ENCODE measurements at places on chromosomes 7 and 10. TPM values are rescaled to one million over a fixed set of nuclear protein-coding genes. Genes with fewer than 3 reads are reported as not detected.
A peak's percentile ranks its signal among the peaks of the same experiment; 100 is the strongest.

GRCh38 chr7:135825406-135825805, 76.8 kb upstream of the FAM180A start:
- no peak overlapping the region for H3K27ac ChIP-seq
- H3K36me3 ChIP-seq = no peaks in the 10 kb centered on the region
- peaks cover 10% of the 10 kb centered on the region for H3K4me1 ChIP-seq
- H3K4me3 ChIP-seq = no peak overlapping the region

DNA sequence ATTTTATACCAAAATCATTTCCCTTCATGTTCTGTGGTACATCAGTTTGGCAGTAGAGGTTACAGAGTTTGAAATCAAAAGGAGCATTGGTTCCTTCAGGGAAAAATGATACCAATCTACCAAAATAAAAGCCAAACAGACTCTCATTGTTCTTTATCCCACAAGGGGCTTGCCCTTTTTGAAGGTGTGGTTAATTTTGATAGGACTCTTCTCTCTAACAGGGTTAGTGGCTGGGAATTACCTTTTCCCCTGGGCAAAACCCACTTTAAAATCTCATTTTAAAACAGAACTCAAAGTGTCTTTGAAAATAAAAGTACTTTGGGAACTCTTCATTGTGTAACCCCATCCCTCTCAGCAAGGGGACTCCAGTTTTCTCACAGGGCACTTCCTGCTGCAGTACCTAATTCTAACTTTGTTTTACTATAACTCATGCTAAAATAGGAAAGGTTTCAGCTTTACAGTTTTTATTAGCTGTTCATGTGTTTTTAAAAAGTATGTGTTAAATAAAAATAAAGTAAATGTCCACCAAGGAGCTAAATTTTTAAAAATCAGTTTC, 30.6 kb downstream of the SMNDC1 start:
- no peak overlapping the region for H3K4me3 ChIP-seq
- no peaks in the 10 kb centered on the region for H3K36me3 ChIP-seq
- peaks cover 26% of the 10 kb centered on the region for H3K4me1 ChIP-seq
- peaks cover 37% of the 10 kb centered on the region for H3K27me3 ChIP-seq

DNA sequence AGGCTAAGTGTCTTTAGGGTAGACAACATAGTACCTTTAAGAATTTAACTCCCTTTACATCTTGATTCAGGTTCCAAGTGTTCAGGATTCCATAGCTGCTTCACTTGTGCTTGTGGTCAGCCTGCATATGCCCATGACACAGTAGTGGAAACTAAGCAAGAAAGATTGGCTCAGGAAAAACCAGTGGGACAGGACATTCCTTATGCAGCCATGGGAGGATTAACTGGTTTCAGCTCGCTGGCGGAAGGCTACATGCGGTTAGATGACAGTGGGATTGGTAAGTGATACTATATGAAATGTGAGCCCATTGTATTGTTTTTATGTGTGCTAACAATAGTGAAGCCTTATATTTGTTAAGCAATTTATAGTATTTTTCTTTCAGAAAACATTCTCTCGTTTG, 11.3 kb downstream of the FAM221A start:
- H3K4me1 ChIP-seq = no peaks in the 10 kb centered on the region
- H3K4me3 ChIP-seq = no peak overlapping the region
- H3K36me3 ChIP-seq = no peaks in the 10 kb centered on the region
- DNase-seq = no peak
- H3K27ac ChIP-seq = no peak overlapping the region

DNA sequence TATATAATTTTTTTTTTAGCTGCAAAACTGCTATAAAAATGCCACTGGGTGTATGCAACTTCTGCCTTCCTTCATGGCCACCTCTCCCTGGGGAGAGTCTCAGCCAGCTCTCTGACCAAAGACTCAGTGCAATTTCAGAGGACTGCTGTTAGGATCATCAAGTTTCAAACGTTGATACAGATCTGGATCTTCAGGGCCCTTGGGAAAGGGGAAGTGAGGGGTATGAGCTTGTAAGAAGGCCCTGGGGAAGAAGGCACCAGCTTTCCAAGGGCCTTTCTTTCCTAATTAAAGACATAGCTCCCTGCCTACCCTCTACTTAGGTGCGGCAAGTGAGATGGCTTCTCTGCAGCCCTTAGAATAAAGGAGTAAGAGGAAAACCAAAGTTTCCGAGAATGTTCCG, 130.4 kb downstream of the CUL2 start:
- no peaks in the 10 kb centered on the region for H3K4me1 ChIP-seq
- H3K27ac ChIP-seq = no peak overlapping the region
- H3K4me3 ChIP-seq = no peak overlapping the region
- peaks cover 2% of the 10 kb centered on the region for H3K27me3 ChIP-seq
- no peak for DNase-seq
- H3K36me3 ChIP-seq = no peaks in the 10 kb centered on the region

DNA sequence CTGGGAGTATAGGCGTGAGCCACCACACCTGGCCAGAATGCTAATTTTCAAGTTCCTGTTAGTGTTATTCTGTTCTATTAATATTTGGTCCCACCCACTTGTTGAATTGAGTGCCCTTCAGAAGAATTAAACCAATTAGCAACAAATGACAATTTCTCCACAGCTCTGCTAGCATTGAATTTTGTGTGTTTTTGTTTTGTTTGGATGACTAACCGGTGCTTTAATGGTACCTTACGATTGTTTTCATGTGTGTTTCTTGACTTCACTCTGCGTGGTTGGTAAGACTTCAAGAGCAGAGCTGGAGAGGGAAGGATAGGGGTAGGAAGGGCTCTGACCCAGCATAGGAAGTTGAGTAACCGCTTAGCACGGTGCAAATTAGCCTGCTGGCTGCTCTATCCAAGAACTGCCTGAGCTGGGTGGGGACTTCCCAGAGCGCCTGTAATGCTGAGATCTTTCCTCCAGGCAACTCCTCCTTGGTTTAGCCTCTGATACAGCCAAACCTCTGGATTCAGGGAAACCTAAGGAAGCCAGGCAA, 4.6 kb downstream of the ARPC1B start:
- H3K4me3 ChIP-seq = peak overlapping the region; percentile 85
- no peaks in the 10 kb centered on the region for H3K27me3 ChIP-seq
- DNase-seq = peak; percentile 79
- peaks cover 38% of the 10 kb centered on the region for H3K4me1 ChIP-seq

DNA sequence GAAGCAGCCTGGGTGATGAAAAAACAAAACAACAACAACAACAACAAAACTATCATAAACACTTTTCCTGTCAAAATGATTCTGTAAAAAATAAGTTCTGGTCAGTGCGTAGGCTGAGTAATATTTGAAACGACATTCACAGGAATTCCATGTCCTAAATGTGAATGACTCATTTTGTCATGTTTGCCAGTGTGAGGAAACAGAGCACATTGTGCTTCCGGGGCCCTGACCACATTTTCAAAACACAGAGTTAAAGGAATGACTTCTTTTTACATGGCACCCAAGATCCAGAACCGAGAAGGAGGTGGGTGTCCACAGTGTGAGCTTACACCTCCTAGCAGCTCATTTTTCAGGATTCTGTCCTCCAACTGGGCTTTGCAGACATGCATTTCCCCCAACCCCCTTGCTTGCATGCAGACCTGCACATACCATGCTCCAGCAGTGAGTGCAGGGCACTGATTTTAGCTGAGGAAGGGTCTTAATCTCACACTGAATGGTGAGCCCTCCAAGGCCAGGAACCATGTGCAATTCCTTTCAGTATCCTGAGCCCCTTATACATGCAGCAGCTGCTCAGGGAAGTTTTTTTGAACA, 3.0 kb downstream of the CLRN3 start:
- H3K4me3 ChIP-seq = no peak overlapping the region
- no peak overlapping the region for H3K27ac ChIP-seq
- peaks cover 16% of the 10 kb centered on the region for H3K27me3 ChIP-seq
- H3K4me1 ChIP-seq = no peaks in the 10 kb centered on the region

DNA sequence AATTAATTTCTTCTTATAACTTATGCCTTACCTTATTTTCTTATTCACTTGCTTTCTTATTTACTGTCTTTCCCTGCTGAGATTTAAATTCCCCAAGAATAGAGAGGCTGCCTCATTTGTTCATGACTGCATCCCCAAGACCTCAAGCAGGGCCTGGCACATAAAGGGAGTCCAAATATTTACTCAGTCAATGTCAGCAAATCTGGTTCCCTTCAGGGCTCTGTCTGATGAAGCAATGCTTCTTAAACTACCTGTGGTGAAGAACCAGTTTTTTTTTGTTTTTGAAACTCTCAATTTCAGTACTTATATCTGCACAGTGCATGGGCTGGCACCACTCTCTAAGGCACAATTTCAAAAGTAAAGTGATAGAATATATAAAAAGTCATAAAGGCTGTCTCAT, 4.7 kb downstream of the ZNF239 start:
- no peak for DNase-seq
- no peak overlapping the region for H3K4me3 ChIP-seq
- peaks cover 8% of the 10 kb centered on the region for H3K4me1 ChIP-seq
- peaks cover 2% of the 10 kb centered on the region for H3K36me3 ChIP-seq

The FLNC gene
- total RNA-seq = not detected

Measured in natural killer cell treated with Interleukin-12 subunit alpha and Interleukin-12 subunit beta and Interleukin-15 and Interleukin-18, amount 100 ng/mL, for 72 hours (primary cell).